Brain (organoid and tissue), 16 donors: ENCODE measurements at places on chromosomes 5 and 9.

- DNase-seq = no peak
These were observed 3.2 kb upstream of the ENHO start for GRCh38 chr9:34526026-34526425.

DNA sequence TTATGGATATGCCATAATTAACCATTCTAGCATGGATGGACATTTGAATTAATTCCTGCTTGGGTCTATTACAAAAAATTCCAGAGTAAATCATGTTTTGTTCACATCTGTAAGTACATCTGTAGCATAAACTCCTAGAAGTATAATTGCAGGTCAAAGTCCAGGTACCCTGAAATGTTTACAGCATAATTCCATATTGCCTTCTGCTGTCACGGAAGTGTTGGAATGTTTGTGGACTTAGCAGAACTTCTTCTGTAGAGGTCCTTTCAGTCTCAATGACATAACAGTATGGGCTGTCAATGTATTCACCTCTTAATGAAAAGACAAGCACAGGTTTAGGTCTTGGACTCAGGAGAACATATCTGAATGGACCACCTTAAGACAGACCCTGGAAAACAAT, 1.8 kb downstream of the FAM240B start:
- no peak for DNase-seq

DNA sequence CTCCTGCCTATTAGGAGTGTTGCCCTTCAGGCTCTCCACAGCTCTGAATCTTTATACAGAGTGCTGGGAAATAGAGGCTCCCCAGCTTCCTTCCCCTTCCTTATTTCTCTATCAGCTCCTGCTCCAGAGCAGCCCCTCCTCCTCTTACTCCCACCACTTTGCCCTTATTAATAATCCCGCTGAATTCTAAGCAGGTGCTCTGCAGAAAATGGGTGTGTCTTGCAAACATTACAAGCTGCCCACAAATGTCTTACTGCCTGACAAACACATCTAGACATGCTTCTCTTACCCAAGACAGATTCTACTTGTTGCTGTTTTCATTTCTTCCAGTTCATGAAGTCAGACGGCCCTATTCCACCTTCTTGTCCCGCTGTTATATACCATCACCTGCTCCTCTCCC, 6.4 kb downstream of the PHF24 start:
- no peak for DNase-seq

- DNase-seq = peak; percentile 86
These were observed 4.1 kb upstream of the DNAJB5 start for GRCh38 chr9:34985311-34985899.

DNA sequence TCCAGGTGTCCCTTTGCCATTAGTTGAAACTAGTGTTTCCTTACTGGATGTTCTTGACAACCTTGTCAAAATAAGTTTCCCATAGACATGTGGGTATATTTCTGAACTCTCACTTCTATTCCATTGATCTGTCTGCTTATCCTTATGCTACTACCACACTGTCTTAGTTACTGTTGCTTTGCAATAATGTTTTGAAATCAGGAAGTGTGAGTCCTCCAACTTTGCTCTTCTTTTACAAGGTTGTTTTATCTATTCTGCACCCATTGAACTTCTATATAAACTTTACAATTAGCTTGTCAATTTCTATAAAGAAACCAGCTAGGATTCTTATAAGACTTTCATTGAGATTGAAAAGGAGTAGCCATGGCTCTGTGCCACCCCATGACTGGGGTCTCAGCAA, 24.3 kb downstream of the CD14 start:
- DNase-seq = no peak

DNA sequence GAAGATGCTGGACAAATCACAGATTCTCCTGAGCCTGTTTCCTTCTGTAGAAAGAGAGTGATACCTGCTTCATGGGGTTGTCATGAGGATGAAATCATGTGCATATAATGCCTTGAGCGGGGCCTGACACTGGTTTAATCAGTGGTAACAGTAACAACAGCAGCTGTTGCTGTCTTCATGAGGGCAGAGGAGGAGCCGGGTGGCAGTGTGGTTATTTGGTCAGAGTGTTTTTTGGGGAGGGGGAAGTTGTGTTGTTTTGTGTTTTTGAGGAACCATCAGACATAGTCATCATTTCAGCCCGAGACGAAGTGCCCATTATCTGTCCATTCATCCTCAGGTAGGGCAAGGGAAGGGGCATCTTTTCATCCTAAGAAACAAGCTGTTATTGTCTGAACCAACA, 44.0 kb downstream of the NEURL1B start:
- no peak for DNase-seq

- DNase-seq = no peak
These were observed 27.4 kb downstream of the RCL1 start for GRCh38 chr9:4820168-4820567.

DNA sequence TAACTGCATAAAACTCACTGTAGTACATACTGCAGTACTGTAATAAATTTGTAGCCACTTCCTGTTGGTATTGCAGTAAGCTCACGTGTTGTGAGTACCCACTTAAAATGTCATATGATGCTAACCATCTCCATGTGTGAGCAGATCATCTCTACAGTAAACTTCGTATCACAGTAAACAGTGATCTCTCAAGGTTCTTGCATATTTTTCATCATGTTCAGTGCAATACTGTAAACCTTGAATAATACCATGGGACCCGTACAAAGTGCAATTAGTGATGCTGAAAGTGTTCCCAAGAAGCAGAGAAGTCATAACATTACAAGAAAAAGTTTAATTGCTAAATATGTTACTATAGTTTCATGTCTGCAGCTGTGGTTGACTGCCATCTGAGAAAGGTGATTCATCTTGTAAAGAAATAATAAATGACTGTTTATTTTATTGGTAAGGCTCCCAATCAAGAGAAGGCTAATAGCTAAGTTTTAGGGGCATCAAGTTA, 253.8 kb upstream of the POU5F2 start:
- no peak for DNase-seq

DNA sequence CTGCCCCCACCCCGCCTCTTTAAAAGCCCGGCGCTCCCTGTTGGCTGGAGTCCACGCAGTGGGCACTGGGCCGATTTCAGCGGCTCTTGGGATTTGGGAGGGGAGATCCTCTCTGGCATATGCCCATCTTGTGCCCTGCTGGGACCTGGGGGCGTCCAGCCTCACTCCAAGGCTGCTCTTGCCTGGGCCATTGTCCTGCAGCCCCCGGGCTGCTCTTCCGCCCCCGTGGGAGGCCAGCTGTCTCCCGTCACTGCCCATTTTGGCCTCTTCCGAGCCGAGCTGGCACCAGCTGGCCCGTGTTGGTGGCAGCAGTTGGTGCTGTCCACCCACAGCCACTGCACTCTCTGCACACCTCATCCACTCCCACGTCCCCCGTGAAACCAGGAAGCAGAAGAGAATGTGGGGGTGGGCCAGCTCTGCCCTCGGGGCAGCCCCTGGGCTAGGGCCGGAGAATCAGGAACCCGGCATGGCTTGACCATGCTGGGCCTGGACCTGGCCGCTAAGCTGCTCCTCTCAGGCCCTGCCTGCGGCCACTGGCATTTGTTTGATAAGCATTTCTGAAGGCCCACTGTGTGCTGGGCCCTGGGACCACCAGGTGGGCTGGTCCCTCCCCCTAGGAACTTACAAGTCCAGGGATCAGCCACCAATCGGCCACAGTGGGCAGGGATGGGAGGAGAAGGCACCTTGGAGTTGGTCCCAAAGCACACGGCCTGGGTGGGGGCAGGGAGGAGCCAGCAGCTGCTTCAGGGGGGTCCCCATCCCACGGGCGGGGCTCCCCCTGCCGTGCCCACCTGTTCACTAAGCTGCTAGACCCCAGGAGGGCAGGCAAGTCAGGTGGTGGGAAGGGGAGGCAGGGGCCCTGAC, 2.2 kb downstream of the C8G start:
- DNase-seq = peak; percentile 20

- DNase-seq = no peak
These were observed 13.2 kb upstream of the S1PR3 start for GRCh38 chr9:88978034-88978433.

GRCh38 chr5:142621227-142621626, 64.7 kb downstream of the FGF1 start:
- DNase-seq = no peak

DNA sequence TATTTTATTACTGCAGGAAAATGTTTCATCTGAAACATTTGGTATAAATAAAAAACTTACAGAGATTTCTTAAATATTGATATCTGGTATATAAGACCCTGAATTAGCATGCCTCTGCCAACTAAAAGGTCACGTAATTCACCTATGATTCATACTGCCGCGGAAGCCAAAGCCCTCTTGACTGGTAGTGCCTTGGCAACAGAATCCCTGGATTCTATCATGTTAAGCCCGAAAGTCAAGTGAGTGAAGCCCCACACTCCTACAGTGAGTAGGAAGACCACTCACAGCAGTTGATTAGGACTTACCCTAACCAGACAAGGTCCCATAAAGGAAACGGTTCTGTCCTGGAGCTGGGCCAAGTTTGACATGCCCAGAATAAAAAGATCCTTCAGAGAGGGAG, 175.6 kb upstream of the NREP start:
- no peak for DNase-seq

- DNase-seq = no peak
These were observed 242.8 kb upstream of the ANKRD55 start for GRCh38 chr5:56475689-56476486.

GRCh38 chr5:33379757-33380156, 61.0 kb upstream of the TARS1 start:
- no peak for DNase-seq

GRCh38 chr9:27799326-27799725, 226.0 kb upstream of the C9orf72 start:
- no peak for DNase-seq

DNA sequence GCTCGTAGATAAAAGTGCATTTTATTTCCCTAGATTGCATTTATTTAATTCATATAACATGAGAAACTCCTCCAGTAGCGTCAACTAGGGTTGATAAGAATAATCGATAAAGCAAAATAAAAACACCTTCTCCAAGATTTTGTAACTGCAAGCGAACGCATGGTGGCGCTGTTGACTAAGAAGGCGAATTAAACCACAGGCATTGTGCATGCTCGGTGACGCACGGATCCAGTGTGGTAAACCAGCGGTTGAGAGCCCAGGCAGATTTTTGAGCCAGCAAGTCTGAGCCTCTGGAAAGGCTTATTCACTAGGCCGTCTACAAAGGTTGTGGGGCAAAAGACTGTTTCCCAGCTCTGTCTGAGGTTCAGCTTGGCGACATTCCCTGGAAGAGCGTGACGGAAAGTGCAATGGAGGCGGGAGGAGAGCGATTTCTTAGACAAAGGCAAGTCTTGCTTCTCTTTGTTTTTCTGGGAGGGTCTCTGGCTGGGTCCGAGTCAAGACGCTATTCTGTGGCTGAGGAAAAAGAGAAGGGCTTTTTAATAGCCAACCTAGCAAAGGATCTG, at the start of gene PCDHB3:
TSS of gene PCDHB3 (plus strand) at position 231 of the 563 bp plus-strand sequence. CDS start at position 408, 177 bp downstream.
- peak; percentile 52 for DNase-seq

DNA sequence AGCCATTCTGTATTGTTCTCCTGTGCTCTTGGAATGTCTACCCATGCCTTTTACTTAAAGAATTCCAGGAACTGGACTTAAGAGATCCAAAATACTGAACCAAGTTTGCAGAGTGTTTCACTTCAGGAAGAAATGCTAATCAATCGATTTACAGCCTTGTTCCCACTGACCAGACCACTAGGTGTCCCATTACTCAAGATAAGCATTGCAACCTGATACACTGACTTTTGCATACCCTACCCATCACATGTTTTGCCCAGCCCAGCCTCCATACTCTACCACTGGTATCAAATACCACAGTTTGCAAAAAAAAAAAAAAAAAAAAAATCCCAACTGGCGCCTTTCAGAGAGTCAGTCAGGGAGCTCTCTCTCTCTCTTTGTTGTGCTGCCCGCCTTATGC, 550.8 kb downstream of the CDH9 start:
- DNase-seq = no peak

- no peak for DNase-seq
These were observed at the start of gene BNC2 for GRCh38 chr9:16870596-16871335. Gene BNC2 (minus strand): TSS chr9:16870670. CDS start chr9:16870648, 22 bp downstream.

- DNase-seq = no peak
These were observed 105.2 kb downstream of the SGCD start for GRCh38 chr5:156431956-156432829.
